ENCODE measurements at places on chromosomes 2 and 18. TPM values are rescaled to one million over a fixed set of nuclear protein-coding genes. Genes with fewer than 3 reads are reported as not detected.

MORN2 gene
- 3.4 TPM for total RNA-seq

TRIM54 gene
- 2.5 TPM for total RNA-seq

GREB1L gene
- 12.7 TPM for total RNA-seq

CYP27A1 gene
- total RNA-seq = 37.8 TPM

DCDC2C gene
- total RNA-seq = 13.1 TPM

ABCG5 gene
- not detected for total RNA-seq

XDH gene
- total RNA-seq = not detected

GAL3ST2 gene
- total RNA-seq = 2.2 TPM

KDM3A gene
- 41.7 TPM for total RNA-seq

RFX8 gene
- 0.14 TPM for total RNA-seq

GULP1 gene
- total RNA-seq = 64.0 TPM

GAREM2 gene
- total RNA-seq = 2.3 TPM

GRCh38 chr2:8848328-8849100, 11.1 kb upstream of the KIDINS220 start:
- no peak for DNase-seq
- no peak overlapping the region for H3K27ac ChIP-seq
- no peaks in the 10 kb centered on the region for H3K36me3 ChIP-seq
- no peak overlapping the region for H3K4me3 ChIP-seq

DNA sequence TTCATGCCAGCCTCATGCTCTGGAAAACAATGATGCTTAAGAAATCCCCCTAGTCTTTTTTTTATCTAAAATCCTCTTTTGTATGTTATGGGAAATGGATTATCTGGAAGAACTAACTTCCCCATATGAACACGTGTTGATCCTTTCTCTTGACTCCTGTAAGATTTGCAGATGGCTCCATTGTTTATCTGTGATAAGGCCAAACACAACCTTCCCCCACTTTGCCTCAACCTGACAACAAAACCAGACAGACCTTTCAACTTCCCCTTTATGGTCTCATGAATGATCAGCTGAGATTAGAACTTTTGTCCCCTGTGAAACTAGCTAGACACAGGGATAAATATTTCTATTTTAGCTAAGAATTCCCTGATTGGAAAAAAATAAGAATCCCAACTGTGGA, 828.0 kb upstream of the CDH2 start:
- H3K36me3 ChIP-seq = no peaks in the 10 kb centered on the region
- H3K4me3 ChIP-seq = no peak overlapping the region
- H3K27ac ChIP-seq = no peak overlapping the region
- DNase-seq = no peak
- H3K4me1 ChIP-seq = no peaks in the 10 kb centered on the region

- no peak overlapping the region for H3K27ac ChIP-seq
- no peaks in the 10 kb centered on the region for H3K27me3 ChIP-seq
- H3K36me3 ChIP-seq = peaks cover 2% of the 10 kb centered on the region
- no peak overlapping the region for H3K4me3 ChIP-seq
- H3K4me1 ChIP-seq = no peaks in the 10 kb centered on the region
- DNase-seq = no peak
Measured at GRCh38 chr18:56709463-56709862, 58.3 kb downstream of the WDR7 start.

DNA sequence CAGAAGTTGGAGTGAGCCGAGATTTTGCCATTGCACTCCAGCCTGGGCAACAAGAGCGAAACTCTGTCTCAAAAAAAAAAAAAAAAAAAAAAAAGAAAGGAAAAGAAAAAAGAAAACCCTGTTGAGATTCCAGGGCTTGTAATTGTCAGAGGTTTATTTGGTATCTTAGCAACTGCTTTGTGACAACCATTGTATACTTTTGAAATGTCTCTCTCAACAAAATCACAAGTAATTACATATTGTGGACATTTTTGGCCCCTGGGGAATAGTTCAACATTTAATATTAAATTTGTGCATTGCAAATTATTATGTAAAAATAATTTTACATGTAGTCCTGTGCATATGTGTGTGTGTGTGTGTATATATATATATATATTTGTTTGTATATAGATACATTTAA, 270.8 kb downstream of the GALNT13 start:
- no peaks in the 10 kb centered on the region for H3K27me3 ChIP-seq
- no peak overlapping the region for H3K27ac ChIP-seq
- no peak for DNase-seq
- no peaks in the 10 kb centered on the region for H3K36me3 ChIP-seq

- DNase-seq = no peak
- no peak overlapping the region for H3K27ac ChIP-seq
- H3K27me3 ChIP-seq = no peaks in the 10 kb centered on the region
- H3K4me1 ChIP-seq = no peaks in the 10 kb centered on the region
Measured at GRCh38 chr2:241279828-241280227, 35.6 kb downstream of the HDLBP start.

DNA sequence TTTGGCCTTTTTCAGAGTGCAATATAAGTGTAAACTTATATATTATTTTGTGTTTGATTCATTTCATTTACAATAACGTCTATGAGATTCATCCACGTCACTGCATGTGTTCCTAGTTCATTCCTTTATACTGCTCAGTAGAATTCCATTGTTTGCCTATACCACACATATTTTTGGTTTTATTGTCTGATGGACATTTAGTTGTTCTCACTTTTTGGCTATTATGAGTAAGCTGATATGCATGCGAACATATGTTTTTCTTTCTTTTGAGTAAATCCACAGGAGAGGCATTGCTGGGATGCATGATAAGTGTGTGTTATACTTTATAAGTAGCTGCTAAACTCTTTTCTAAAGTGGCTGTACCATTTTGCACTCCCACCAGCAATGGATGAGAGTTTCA, 314.8 kb upstream of the HS6ST1 start:
- no peaks in the 10 kb centered on the region for H3K4me1 ChIP-seq
- DNase-seq = no peak
- no peaks in the 10 kb centered on the region for H3K27me3 ChIP-seq
- H3K27ac ChIP-seq = no peak overlapping the region
- no peaks in the 10 kb centered on the region for H3K36me3 ChIP-seq

DNA sequence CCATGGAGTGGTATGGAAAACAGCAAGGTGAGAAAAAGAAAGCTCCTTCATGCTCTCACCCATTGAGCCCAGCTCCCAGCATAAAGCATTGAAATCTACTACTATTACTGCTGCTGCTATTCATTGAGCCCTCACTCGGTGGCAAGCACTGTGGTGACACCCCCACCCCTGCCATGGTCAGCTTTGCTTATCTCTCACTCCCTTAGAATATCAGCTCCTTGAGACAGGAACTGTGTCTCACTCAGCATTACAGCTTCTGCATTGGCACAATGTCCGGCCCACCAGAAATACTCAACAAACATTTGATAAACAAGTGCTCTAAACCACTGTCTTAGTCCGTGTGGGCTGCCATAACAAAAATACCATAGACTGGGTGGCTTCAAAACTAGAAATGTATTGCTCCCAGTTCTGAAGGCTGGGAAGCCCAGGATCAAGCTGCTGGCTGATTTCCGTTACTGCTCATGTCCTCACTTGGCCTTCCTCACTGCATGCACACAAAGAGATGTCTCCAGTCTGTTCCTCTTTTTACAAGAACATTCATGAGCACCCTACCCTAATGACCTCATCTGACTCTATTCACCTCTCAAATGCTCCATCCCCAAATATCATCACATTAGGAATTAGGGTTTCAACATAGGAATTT, 116.3 kb downstream of the ZBTB7C start:
- H3K27me3 ChIP-seq = no peaks in the 10 kb centered on the region
- DNase-seq = no peak
- peaks cover 15% of the 10 kb centered on the region for H3K4me1 ChIP-seq
- no peaks in the 10 kb centered on the region for H3K36me3 ChIP-seq

GRCh38 chr2:192314800-192315481, 120.2 kb upstream of the TMEFF2 start:
- H3K36me3 ChIP-seq = no peaks in the 10 kb centered on the region
- DNase-seq = no peak
- no peak overlapping the region for H3K27ac ChIP-seq
- no peak overlapping the region for H3K4me3 ChIP-seq

GRCh38 chr2:85222792-85223191, 89.6 kb downstream of the TCF7L1 start:
- no peaks in the 10 kb centered on the region for H3K4me1 ChIP-seq
- no peak overlapping the region for H3K27ac ChIP-seq
- no peak overlapping the region for H3K4me3 ChIP-seq

- H3K4me3 ChIP-seq = no peak overlapping the region
- no peaks in the 10 kb centered on the region for H3K27me3 ChIP-seq
- no peak for DNase-seq
- H3K27ac ChIP-seq = no peak overlapping the region
Measured at GRCh38 chr2:231318436-231318835, 77.1 kb upstream of the B3GNT7 start.

GRCh38 chr2:121247534-121247933, 37.5 kb downstream of the TFCP2L1 start:
- H3K27me3 ChIP-seq = no peaks in the 10 kb centered on the region
- H3K4me1 ChIP-seq = no peaks in the 10 kb centered on the region
- no peak overlapping the region for H3K27ac ChIP-seq
- H3K4me3 ChIP-seq = no peak overlapping the region

DNA sequence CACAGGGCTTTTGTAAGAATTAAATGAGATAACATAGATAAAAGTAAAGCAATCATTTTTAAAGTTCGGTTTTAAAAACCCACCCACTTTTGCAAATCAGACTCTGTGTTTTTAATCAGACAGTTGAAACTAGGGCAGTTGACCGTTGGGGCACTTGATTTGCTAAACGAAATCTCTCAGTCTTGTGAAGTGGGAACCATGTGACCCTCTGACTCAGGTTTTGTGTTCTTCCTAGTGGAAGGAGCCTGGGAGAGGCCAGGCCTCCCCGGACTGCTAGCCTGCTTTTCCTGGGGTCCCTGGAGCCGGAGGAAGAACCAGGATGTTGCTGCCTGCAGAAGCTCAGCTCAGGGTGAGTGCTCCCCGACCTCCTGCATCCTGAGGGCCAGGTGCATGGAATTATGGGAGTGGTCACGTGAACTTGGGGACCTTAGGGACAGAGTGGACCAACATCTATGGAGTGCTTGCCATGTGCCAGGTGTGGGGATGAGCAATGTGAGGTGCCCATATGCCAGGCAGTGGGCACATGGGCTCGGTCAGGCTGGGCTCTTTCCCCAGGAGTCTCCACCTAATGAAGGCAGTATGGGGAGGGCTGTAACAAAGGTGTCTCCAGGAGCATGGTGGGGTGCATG, 3.9 kb downstream of the C2orf72 start:
- H3K4me1 ChIP-seq = no peaks in the 10 kb centered on the region
- no peak overlapping the region for H3K4me3 ChIP-seq
- H3K27ac ChIP-seq = no peak overlapping the region
- no peak for DNase-seq
- H3K36me3 ChIP-seq = no peaks in the 10 kb centered on the region
- H3K27me3 ChIP-seq = peaks cover 5% of the 10 kb centered on the region

- peak overlapping the region; percentile 74 for H3K4me3 ChIP-seq
- no peaks in the 10 kb centered on the region for H3K27me3 ChIP-seq
- no peaks in the 10 kb centered on the region for H3K36me3 ChIP-seq
- peaks cover 5% of the 10 kb centered on the region for H3K4me1 ChIP-seq
- H3K27ac ChIP-seq = no peak overlapping the region
Measured at GRCh38 chr18:37393221-37393827, 172.3 kb downstream of the CELF4 start.

DNA sequence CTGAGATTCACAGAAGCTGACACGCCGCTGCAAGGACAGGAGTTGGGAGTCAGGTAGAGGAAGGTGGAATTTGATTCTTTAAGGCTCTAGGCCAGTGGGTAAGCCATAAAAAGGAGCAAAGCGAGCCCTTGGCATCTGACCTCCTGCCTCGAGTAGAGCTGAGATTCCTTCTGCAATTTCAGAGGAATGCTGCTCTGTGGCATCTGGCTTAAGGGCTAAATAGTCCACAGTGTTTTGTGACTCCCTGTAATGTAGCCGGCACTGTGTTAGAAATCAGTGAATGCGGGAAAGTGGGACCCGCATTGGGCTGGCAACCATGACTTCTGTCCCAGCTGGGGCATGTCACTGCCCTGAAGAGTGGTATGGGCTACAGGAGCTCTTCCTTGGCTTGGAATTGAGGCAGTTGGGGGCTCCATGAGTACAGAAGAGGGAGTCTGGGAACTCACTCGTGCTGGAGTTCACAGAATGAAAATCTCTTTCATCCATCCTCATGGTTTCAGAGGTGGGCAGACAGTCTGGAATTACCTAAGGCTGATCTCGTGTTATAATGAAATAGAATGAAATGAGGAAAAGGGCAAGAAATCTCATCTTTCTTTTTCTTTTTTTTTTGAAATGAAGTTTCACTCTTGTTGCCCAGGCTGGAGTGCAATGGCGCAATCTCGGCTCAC, 12.7 kb upstream of the MYCN start:
- no peaks in the 10 kb centered on the region for H3K27me3 ChIP-seq
- H3K27ac ChIP-seq = no peak overlapping the region
- H3K4me3 ChIP-seq = no peak overlapping the region
- no peaks in the 10 kb centered on the region for H3K36me3 ChIP-seq
- no peaks in the 10 kb centered on the region for H3K4me1 ChIP-seq

GRCh38 chr2:41600460-41600859, 447.4 kb upstream of the PKDCC start:
- H3K27me3 ChIP-seq = no peaks in the 10 kb centered on the region
- no peak for DNase-seq
- no peak overlapping the region for H3K27ac ChIP-seq
- H3K4me1 ChIP-seq = peaks cover 26% of the 10 kb centered on the region
- H3K36me3 ChIP-seq = no peaks in the 10 kb centered on the region

DNA sequence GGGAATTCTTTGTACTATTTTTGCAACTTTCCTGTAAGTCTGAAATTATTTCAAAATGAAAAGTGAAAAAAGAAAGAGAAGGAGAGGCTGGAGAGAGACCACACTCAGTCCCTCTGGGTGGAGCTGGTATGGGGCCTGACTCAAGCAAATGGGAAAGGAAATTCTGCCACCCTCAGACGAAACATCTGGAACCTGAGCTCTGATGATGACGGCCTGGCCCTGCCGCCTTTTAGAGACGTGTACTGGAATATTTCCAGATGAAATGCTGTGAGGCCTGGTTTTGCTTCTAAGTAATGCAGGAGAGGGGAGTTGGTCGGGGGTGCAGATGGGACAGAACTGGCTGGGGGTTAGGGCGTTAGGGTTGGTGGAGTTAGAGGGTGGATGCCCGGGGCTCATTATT, 57.4 kb upstream of the GLI2 start:
- no peaks in the 10 kb centered on the region for H3K36me3 ChIP-seq
- peaks cover 5% of the 10 kb centered on the region for H3K4me1 ChIP-seq
- H3K4me3 ChIP-seq = no peak overlapping the region
- H3K27me3 ChIP-seq = no peaks in the 10 kb centered on the region
- DNase-seq = no peak

DNA sequence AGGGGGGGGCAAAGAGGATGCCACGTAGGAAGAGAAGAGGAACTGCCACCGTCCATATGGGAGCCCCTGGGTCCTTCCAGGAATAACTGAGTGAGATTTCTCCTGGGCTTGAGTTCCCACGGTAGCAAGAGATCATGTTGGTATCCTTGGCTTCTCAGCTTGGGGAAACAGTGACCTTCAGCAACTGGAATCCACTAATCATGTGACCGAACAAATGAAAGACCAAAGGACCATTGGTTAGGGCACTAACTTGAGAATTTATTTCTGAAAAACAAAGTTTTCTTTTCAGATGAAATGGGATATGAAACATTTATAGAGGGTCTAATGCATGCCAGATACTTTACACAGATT, 259.4 kb upstream of the ID2 start:
- DNase-seq = no peak
- no peak overlapping the region for H3K4me3 ChIP-seq
- H3K4me1 ChIP-seq = no peaks in the 10 kb centered on the region
- no peaks in the 10 kb centered on the region for H3K27me3 ChIP-seq

All from thoracic aorta (tissue), 2 donors.